ENCODE measurements at places on chromosomes 12 and 14.
A peak's percentile ranks its signal among the peaks of the same experiment; 100 is the strongest.

GRCh38 chr14:60721326-60722106, 2.6 kb downstream of the SIX4 start:
- peaks cover 20% of the 10 kb centered on the region for H3K4me1 ChIP-seq
- H3K36me3 ChIP-seq: peaks cover 12% of the 10 kb centered on the region
- DNase-seq: peak; percentile 82
- peak overlapping the region; percentile 67 for H3K4me3 ChIP-seq
- H3K27ac ChIP-seq: no peak overlapping the region

- no peaks in the 10 kb centered on the region for H3K4me1 ChIP-seq
- H3K27ac ChIP-seq: no peak overlapping the region
- H3K36me3 ChIP-seq: no peaks in the 10 kb centered on the region
- no peaks in the 10 kb centered on the region for H3K27me3 ChIP-seq
- no peak overlapping the region for H3K4me3 ChIP-seq
Observed at GRCh38 chr12:116402163-116402939, 124.9 kb upstream of the MED13L start.

DNA sequence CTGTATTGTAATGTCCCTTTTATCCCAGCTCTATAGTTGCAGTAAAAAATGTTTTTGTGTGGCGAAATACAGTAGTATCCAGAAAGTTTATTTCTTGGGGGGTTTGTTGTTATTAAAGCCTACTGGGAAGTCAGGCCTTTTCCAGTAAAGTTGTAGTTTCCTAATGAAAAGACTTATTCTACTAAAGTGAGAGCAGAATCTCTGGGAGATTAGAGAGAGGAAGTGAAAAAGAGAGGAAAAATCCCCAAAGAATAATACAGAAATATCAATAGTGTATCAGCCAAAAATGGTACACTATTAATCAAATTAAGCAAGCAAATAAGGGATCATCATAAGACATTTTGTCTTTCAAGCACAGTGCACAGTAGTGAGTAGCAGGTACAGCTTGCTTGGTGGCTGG, 46.3 kb upstream of the ATXN7L3B start:
- no peak overlapping the region for H3K27ac ChIP-seq
- DNase-seq: no peak
- no peak overlapping the region for H3K4me3 ChIP-seq
- H3K4me1 ChIP-seq: no peaks in the 10 kb centered on the region
- no peaks in the 10 kb centered on the region for H3K36me3 ChIP-seq

GRCh38 chr12:57104292-57104910, 6.8 kb downstream of the STAT6 start:
- no peak overlapping the region for H3K27ac ChIP-seq
- no peaks in the 10 kb centered on the region for H3K36me3 ChIP-seq
- H3K4me3 ChIP-seq: no peak overlapping the region
- DNase-seq: no peak

- H3K4me1 ChIP-seq: no peaks in the 10 kb centered on the region
- H3K36me3 ChIP-seq: peaks cover 8% of the 10 kb centered on the region
- no peak for DNase-seq
- no peaks in the 10 kb centered on the region for H3K27me3 ChIP-seq
- H3K27ac ChIP-seq: no peak overlapping the region
- H3K4me3 ChIP-seq: no peak overlapping the region
Observed at GRCh38 chr12:51963477-51963876, 12.0 kb downstream of the ACVR1B start.

GRCh38 chr14:75723716-75724115, 62.7 kb downstream of the TTLL5 start:
- H3K4me1 ChIP-seq: no peaks in the 10 kb centered on the region
- no peak overlapping the region for H3K27ac ChIP-seq
- H3K36me3 ChIP-seq: peaks cover 8% of the 10 kb centered on the region
- no peak for DNase-seq
- no peak overlapping the region for H3K4me3 ChIP-seq

DNA sequence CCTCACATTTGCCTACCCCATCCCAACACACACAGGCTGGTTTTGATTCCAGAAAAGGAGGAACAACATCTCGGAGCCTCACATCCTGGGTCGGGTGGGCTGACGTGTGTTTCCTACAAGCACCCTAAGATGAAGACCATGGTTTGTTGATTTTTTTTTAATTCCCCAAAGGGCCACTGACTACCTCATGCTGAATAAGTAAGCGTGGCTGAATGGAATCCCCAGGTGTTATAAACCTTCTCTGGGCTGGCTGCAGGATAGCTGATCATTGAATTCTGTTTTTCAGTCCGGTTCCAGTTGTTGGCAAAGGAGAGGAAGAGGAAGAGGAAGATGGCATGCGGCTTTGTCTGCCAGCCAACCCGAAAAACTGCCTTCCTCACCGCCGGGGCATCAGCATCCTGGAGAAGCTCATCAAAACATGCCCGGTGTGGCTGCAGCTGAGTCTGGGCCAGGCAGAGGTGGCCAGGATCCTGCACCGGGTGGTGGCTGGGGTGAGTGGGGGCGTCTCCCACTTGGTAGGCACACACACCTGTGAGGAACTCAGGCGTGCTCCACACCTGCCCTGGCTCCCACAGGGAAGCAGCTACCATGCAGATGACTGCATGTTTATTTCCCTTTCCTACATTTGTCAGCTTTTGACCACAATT, 42.0 kb downstream of the RIN3 start:
- H3K27ac ChIP-seq: no peak overlapping the region
- H3K36me3 ChIP-seq: no peaks in the 10 kb centered on the region
- H3K4me3 ChIP-seq: no peak overlapping the region

- H3K36me3 ChIP-seq: no peaks in the 10 kb centered on the region
- H3K4me3 ChIP-seq: no peak overlapping the region
- no peaks in the 10 kb centered on the region for H3K27me3 ChIP-seq
Observed at GRCh38 chr12:84718906-84719305, 193.7 kb downstream of the SLC6A15 start.

- H3K4me3 ChIP-seq: no peak overlapping the region
- H3K36me3 ChIP-seq: no peaks in the 10 kb centered on the region
- peaks cover 24% of the 10 kb centered on the region for H3K4me1 ChIP-seq
- no peak for DNase-seq
- no peaks in the 10 kb centered on the region for H3K27me3 ChIP-seq
Observed at GRCh38 chr14:93086441-93087055, 29.2 kb downstream of the ITPK1 start.

- peak overlapping the region; percentile 76 for H3K27ac ChIP-seq
- peaks cover 36% of the 10 kb centered on the region for H3K4me1 ChIP-seq
- no peak overlapping the region for H3K4me3 ChIP-seq
- H3K36me3 ChIP-seq: no peaks in the 10 kb centered on the region
- no peaks in the 10 kb centered on the region for H3K27me3 ChIP-seq
Observed at GRCh38 chr12:6612652-6613014, 5.5 kb upstream of the CHD4 start.

DNA sequence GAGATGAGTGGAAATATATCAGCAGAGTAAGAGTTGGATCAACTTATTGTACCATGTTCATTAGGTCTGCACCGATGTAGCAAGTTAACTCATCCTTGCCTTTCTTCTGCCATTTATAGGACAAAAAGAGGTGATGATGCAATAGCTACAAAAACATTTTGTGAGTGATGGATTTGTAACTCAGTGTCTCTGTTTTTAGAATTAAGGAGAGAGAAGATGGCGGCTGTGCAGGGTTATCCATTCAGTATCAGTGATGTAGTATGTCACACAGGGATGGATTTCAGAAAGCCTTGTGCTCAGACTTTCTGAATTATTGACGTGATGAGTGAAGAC, 62.1 kb upstream of the GNPNAT1 start:
- H3K27me3 ChIP-seq: no peaks in the 10 kb centered on the region
- H3K27ac ChIP-seq: peak overlapping the region; percentile 8
- no peak for DNase-seq
- H3K4me1 ChIP-seq: no peaks in the 10 kb centered on the region
- no peak overlapping the region for H3K4me3 ChIP-seq

DNA sequence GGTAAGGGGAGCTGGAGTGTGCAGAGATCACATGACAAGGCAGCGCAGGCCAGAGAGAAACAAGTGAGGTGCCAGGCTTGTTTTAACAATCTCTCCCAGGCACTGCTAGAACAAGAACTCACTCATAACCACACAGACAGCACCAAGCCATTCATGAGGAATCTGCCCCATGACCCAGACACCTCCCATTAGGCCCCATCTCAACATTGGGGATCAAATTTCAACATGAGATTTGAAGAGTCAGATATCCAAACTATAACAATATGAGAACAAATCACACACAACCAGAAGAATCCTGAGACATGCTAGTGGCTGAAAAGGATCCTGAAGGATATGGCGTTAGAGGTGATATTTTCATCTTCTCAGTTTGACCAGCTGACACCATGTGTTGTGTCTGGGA, 21.9 kb downstream of the OR6J1 start:
- H3K36me3 ChIP-seq: no peaks in the 10 kb centered on the region
- H3K4me3 ChIP-seq: no peak overlapping the region
- no peaks in the 10 kb centered on the region for H3K4me1 ChIP-seq

- no peak for DNase-seq
- H3K36me3 ChIP-seq: no peaks in the 10 kb centered on the region
- no peak overlapping the region for H3K4me3 ChIP-seq
- H3K4me1 ChIP-seq: peaks cover 58% of the 10 kb centered on the region
Observed at GRCh38 chr14:68468437-68469207, 324.2 kb downstream of the ZFP36L1 start.

DNA sequence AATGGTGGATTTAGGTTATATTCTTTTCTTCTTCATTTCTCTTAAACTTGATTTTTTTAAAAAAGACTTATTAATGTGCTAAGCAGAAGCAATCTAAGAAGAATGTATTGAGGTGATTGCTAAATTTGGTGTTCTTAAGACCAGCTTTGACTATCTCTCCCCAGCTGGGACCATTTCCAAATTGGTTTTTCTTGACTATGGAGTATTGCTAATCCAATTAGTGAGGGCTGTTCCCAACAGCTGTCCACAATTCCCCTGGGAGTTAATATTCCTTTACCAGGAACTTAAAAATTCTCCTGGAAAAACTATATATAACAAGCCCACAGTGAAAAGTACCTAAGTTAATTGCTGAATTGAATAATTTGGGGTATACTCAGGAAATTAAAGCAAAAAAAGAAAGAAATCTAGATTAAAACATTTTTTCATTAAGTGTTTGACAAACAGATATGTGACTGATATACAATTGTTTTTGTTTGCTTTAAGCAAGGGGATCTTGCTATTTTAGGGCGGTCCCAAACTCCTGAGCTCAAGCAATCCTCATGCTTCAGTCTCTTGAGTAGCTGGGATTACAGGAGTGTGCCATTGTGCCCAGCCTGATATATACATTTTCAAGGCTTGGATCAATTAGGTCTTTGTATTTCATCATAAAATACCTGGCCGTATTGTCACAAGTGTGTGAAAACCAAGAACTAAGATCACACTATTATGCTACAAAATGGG, 105.0 kb downstream of the FAR2 start:
- H3K36me3 ChIP-seq: no peaks in the 10 kb centered on the region
- no peak overlapping the region for H3K4me3 ChIP-seq
- no peak for DNase-seq
- no peak overlapping the region for H3K27ac ChIP-seq
- H3K27me3 ChIP-seq: no peaks in the 10 kb centered on the region
- peaks cover 11% of the 10 kb centered on the region for H3K4me1 ChIP-seq

DNA sequence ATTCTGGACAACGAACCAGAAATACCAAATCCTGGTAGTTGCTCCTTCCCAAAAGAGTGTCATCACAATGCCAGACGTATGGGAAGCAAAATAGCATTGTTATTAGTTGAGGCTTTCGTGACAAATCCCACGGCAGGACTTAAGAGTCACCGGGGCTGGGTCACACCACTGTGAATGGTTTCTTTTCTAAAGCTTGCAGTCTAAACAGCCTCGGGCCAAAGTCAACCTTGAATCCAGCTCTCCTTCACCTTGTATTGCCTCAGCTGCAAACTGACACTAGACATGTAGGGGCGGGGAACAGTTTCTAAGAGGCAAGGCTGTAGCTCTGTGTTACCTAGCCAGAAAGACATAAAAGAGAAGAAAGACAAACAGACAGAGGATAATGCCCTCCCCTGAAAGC, 734.8 kb downstream of the MED13L start:
- H3K36me3 ChIP-seq: no peaks in the 10 kb centered on the region
- no peak overlapping the region for H3K4me3 ChIP-seq
- H3K27me3 ChIP-seq: no peaks in the 10 kb centered on the region
- no peak overlapping the region for H3K27ac ChIP-seq
- H3K4me1 ChIP-seq: peaks cover 9% of the 10 kb centered on the region

DNA sequence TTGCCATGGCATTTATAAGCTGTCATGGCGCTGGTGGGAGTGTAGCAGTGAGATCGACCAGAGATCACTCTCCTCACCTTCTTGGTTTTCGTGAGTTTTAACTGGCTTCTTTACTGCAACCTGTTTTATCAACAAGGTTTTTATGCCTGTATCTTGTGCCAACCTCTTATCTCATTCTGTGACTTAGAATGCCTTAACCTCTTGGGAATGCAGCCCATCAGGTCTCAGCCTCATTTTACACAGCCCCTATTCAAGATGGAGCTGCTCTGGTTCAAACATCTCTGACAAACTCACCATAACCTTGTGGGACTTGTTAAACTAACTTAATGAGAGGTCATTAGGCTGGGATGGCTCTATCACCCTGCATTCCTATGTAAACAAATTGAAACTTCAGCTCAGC, 151.3 kb downstream of the CAND1 start:
- DNase-seq: no peak
- peaks cover 30% of the 10 kb centered on the region for H3K4me1 ChIP-seq
- H3K36me3 ChIP-seq: no peaks in the 10 kb centered on the region
- H3K27ac ChIP-seq: no peak overlapping the region

DNA sequence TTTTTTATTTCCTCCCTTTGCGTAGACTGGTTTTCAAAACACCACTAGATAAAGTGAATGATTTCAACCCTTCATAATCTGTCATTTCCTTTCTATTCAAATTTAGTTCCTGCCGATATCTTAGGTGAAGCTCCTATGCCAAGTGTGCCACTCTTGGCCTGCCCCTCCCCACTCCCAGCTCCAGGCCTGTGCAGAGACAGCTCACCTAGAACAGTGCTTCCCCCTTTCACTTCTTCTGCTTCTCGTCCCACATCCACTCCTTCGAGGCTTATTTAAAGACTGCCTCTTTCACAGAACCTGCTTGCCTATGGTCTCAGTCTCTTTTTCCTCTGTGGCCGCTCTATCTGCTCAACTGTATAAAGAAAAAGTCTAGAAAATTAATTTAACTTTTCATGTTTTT, 473.8 kb downstream of the RAD51B start:
- H3K36me3 ChIP-seq: no peaks in the 10 kb centered on the region
- no peak for DNase-seq
- H3K27me3 ChIP-seq: no peaks in the 10 kb centered on the region
- peaks cover 30% of the 10 kb centered on the region for H3K4me1 ChIP-seq

GRCh38 chr12:68007466-68007865, 18.2 kb downstream of the IFNG-AS1 start:
- H3K4me1 ChIP-seq: peaks cover 11% of the 10 kb centered on the region
- no peaks in the 10 kb centered on the region for H3K27me3 ChIP-seq
- no peak for DNase-seq
- no peak overlapping the region for H3K27ac ChIP-seq
- no peaks in the 10 kb centered on the region for H3K36me3 ChIP-seq
- no peak overlapping the region for H3K4me3 ChIP-seq

Measured in neural progenitor cell (in vitro differentiated cells).